ENCODE measurements at places on chromosomes 1 and 21. TPM values are rescaled to one million over a fixed set of nuclear protein-coding genes. Genes with fewer than 3 reads are reported as not detected.

DNA sequence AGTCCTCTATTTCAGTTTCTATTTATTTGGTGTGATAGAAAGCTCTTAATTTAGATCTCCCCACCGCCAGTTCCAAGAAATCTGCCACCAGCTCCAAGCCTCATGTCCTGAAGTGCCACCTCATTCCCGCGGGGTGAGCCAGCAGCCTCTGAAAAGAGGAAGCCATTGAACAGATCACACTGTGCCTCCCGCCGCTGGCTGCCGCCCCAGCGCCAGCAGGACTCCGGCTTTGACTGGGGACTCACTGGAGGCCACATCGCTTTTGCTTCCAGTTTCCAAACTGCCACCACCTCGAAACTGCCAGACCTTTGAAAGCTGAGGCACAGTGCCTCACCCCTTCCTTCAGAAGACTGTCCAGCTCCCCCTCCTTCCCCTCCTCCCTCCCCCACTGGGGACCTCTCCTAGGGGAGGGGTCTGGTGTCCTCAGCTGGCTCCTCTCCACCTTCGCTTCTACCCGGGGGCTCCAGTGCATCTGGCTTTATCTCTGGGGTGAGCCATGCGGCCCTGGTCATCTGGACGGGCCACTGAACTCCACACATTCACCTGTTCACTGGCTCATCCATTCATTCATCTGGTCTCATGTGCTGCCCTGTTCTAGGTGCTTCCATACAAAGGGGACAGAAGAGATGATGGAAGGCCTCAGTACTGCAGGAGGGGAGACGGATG is 58.9 kb downstream of the VPS26C start:
- H3K4me1 ChIP-seq, result no peaks in the 10 kb centered on the region
- no peak for DNase-seq
- peaks cover 10% of the 10 kb centered on the region for H3K36me3 ChIP-seq
- no peaks in the 10 kb centered on the region for H3K27me3 ChIP-seq

DNA sequence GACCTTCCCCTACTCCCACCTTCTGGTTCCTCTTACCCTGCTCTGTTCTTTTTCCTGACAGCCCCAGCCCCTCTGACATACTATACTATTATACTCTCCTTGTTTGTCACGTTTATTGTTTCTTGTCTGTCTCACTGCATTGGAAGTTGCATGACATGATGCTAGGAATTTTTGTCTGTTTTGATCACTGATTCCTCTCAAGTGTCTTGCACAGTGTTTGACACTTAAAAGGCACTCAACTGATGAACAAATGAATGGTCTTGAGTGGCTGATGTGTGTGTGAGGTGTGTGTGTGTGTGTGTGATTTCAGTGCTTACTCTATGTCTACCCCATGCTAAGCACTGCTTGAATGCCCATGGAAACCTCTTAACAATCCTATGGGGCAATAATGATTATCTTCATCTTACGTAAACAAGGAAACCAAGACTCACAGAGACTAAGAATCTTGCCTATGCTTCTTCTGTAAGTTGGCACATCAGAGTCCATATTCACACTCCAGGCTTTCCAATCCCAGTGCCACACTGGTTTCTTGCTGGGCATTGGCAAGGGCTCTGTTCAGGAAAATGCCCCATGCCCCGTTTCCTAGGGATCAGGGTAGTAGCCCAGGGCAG is 59.7 kb downstream of the ATP1A1 start:
- no peaks in the 10 kb centered on the region for H3K36me3 ChIP-seq
- H3K4me3 ChIP-seq, result no peak overlapping the region
- H3K27me3 ChIP-seq, result no peaks in the 10 kb centered on the region

DNA sequence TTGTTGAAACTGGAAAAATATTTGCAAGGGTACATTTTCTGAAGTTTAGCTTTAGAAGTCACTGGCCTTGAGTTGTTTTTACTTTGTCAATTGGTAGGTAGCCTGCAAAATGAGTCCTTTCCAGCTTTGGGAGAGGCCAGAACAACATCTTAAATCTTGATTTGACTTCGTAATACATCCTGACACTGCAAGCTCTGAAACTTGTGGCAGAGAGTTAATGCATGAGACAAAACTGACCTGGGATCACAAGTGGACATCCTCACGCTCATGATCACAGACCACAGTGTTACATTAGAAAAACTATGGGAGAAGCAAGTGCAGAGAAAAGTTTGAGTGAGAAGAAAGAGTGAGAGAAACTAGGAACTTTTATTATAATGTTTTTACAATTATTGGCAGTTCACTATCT is 550.9 kb downstream of the USP25 start:
- no peak for DNase-seq
- no peaks in the 10 kb centered on the region for H3K36me3 ChIP-seq

Gene KLHL21
- total RNA-seq, result 32.7 TPM

Gene SPRR2E
- not detected for total RNA-seq

DNA sequence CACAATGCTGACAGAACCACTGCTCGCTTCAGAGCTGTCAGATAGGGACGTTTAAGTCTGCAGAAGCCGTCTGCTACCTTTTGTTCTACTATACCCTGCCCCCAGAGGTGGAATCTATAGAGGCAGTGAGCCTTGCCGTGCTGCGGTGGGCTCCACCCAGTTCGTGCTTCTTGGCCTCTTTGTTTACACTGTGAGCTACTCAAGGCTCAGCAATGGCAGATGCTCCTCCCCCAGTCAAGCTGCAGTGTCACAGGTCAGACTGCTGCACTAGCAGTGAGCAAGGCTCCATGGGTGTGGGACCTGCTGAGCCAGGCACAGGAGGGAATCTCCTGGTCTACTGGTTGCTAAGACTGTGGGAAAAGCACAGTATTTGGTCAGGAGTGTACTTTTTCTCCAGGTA is 47.1 kb downstream of the LEPR start:
- H3K4me3 ChIP-seq, result no peak overlapping the region
- H3K27ac ChIP-seq, result no peak overlapping the region
- H3K36me3 ChIP-seq, result no peaks in the 10 kb centered on the region
- no peaks in the 10 kb centered on the region for H3K4me1 ChIP-seq
- no peaks in the 10 kb centered on the region for H3K27me3 ChIP-seq

DNA sequence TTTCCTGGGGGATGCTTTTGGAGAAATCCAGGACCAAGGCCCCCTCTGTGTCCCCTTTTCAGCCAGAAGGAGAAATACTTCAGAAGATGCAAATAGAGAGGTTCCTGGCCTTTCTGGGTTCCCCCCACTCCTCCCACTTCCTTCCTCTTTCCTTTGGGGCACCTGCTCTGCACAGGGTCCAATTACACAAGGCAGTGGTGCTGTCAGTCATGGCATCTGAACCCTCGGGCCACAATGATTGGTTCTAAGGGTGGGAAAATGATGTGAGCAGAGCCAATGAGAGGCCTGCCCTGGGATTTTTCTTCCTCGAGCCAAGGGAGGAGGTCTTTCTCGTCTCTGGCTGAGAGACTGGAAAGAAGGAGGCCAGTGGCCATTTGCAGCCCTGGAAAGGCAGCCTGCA is 282.2 kb downstream of the NPHP4 start:
- H3K36me3 ChIP-seq, result no peaks in the 10 kb centered on the region
- no peaks in the 10 kb centered on the region for H3K27me3 ChIP-seq
- H3K27ac ChIP-seq, result no peak overlapping the region
